HAP-1 (cell line): ENCODE measurements at places on chromosomes 6 and 20.

- no peak for DNase-seq
Observed at GRCh38 chr20:63574829-63575743, 1.0 kb upstream of the HELZ2 start.

DNA sequence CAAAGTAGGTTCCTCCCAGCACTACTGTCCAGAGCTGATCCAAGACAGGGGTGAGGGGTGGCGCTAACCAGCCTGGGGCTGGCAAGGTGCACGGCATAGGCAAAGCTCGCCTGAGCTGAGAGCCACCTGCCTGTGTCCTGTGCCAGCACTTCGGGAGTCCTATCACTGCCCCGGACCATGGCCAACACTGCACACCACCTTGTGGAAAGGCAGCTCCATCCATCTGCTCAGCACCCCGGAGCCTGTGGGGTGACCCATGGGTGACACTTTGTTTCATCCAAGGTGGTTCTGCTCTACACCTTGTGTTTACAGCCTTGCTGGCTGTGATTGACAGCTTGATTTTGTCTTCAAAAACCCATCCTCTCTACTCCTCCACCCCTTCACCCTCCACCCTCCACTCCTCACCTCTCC is 32.9 kb upstream of the GATA5 start:
- DNase-seq = no peak

GRCh38 chr6:98039443-98039842 is 756.4 kb upstream of the MMS22L start:
- no peak for DNase-seq

DNA sequence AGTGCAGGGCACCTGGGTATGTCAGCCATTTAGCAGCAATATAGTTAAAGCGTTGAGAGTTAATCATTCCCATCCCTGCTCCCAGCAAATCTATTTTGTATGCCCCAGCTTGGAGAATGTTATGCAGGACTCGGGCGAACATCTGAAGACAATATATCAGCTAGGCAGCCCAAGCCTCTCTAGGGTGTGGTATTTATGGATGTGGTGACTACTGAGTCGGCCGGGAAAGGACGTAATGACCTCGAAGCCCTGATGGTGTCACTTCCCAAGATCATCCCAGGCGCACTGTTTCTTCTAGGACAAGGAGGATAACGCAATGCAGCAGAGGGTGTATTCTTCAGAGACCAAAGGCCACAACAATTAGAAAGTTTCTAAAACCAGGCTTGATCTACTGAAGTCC is 63.6 kb upstream of the FAM184A start:
- no peak for DNase-seq

GRCh38 chr6:34559651-34560365 is 3.7 kb upstream of the SPDEF start:
- no peak for DNase-seq

- DNase-seq = no peak
Observed at GRCh38 chr6:37668251-37668650, 29.4 kb downstream of the MDGA1 start.

GRCh38 chr20:33840759-33841435 is 29.7 kb downstream of the CHMP4B start:
- DNase-seq = no peak
